IPS-NIHi11 (cell line): ENCODE measurements at places on chromosomes 6 and 20.

DNA sequence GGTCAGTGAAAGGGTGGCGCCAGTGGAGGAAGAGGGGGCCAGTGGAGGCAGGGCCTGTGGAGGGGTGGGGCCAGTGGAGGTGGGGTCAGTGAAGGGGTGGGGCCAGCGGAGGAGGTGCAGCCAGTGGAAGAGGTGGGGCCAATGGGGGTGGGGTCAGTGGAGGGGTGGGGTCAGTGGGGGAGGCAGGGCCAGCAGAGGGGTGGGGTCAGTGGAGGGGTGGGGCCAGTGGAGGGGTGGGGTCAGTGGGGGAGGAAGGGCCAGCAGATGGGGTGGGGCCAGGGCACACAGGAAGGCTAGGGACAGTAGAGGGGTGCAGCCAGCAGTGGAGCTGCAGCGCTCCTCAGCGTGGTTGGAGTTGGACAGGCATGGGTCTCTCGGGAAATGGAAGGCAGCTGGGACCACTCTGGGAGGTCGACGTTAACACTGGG lies 18.7 kb downstream of the ADRM1 start:
- peak; percentile 88 for DNase-seq

- peak; percentile 95 for DNase-seq
These were observed 105.5 kb upstream of the MYL9 start for GRCh38 chr20:36435592-36436541.

DNA sequence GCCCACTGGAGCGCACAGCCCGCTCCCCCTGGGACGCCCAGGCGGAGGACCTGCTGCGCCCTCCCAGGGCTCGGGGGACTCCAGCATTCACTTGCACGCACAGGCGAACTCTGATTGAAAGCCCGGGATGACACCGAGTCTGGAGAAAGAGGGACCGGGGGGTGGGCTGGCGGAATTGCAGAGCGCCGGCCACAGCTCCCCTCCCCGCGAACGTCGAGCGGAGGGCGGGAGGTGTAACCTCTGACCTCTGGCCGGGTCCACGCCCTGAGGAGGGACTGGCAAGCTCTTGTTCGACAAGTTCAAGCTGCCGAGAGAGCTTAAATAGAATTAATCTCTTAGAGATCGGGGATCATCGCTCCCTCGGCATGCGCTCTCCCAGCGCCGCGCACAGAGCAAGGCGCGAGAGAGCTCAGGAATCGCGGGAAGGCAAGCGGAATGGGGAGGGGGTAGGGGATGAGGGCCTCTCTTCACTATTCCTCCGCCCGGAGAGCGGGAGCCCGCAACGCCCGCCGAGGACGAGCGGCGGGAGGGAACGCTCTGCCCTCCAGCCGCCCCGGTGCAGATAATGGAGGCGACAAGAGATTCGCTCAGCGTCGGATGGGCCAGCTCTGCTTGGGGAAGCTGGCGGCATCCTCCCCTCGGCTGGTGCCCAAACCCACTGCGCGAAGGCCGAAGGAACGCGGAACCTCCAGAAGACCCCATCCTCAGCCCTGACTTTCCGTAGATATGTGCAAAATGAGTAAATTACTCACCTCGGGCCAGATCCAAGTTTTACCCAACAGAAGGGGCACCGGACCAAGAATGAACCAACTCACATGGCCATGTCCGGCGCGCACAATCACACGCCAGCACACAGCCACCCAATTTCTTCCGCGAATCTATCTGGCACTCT lies 761 bp upstream of the NR2E1 start:
- peak; percentile 57 for DNase-seq

GRCh38 chr20:11891077-11891775 lies 26.5 kb upstream of the BTBD3 start:
- DNase-seq: no peak

DNA sequence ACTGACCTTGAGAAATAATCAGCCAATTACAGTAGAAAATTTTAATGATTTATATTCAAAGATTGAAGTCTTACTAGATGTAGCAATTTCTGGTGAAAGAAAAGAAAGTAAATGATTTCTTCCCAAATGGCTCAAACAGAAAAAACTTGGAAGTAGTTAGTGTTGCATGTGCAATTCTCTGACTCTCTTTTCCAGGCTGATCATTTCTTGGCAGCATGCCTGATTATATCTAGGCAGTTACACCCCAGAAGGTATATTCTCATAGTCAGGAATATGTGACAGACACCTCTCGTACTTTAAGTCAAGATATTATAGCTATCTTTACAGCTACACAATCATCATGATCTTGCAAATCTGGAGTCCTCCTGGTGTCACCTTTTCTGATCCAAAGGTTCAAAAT lies 122.9 kb downstream of the PDE7B start:
- DNase-seq: no peak

- no peak for DNase-seq
These were observed 87.3 kb downstream of the KCNB1 start for GRCh38 chr20:49395183-49395582.

DNA sequence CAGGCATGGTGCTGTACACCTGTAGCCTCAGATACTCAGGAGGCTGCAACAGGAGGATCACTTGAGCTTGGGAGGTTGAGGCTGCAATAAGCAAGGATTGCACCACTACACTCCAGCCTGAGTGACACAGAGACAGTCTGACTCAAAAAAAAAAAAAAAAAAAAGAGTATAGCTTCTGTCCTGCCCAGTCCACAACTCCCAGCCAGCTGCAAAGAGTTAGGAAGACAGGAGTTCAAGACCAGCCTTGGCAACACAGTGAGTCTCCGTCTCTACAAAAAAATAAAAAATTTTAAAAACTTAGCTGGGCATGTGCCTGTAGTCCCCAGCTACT lies 28.3 kb upstream of the TLDC2 start:
- DNase-seq: no peak

- no peak for DNase-seq
These were observed 266.6 kb upstream of the BTBD3 start for GRCh38 chr20:11651138-11651537.

- DNase-seq: no peak
These were observed 1343.3 kb upstream of the GJE1 start for GRCh38 chr6:140789466-140789865.

- peak; percentile 19 for DNase-seq
These were observed 213.5 kb downstream of the RFPL4B start for GRCh38 chr6:112560651-112561050.

DNA sequence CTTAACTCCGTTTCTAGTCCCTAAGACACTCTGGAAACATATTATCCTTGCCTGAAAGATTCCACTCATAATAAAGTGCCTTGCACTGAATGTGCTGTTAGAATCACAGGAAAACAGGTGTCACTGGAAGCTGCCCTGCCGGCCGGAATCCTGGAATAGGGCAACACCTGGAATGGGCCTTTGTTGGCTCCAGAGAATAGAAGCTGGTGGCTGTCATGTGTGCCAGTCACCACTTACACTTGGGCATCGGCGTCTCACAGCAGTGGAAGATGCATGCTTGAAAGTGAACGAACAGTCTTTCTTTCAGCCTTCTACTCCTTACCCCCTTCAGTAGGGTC lies 90.8 kb upstream of the AFDN start:
- DNase-seq: no peak

GRCh38 chr6:108606250-108606690 lies 45.6 kb downstream of the FOXO3 start:
- no peak for DNase-seq

- DNase-seq: no peak
These were observed 27.9 kb upstream of the TBC1D7 start for GRCh38 chr6:13355999-13356785.

DNA sequence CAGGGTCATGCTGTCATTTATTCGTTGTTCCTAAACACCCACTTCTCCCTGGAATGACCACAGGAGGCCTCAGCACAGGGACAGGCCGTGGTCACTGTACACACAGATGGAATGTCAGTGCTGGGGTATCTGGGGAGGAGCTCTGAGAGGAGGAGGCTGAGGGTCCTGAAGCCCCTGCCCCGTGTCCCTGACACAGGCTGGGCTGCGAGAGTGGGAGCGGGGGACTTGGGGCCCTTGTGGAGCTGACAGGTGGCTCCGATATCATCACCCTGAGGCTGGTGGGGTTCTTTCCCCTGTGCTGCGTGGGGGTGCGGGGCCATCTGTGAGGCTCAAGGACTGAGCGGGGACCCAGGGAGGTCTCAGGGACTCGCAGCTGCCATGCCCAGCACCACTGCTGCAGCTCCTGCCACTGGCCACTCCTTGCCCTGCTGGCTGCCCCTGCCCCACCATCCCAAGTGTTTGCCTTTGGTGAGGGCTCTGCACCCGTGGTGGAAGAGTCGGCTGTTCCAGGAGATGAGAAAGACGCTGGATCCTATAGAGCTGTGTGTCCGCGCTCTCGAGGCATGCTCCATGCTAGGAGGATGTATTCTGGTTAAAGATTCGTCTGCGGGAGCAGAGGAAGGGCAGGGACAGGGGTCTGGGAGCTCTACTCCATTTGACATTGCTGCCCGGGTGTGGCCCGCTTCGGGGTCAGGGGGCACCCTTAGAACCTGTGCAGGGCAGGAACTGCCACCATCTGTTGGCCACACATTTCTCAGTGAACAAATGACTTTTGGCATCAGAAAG lies 18.9 kb downstream of the NPEPL1 start:
- no peak for DNase-seq

DNA sequence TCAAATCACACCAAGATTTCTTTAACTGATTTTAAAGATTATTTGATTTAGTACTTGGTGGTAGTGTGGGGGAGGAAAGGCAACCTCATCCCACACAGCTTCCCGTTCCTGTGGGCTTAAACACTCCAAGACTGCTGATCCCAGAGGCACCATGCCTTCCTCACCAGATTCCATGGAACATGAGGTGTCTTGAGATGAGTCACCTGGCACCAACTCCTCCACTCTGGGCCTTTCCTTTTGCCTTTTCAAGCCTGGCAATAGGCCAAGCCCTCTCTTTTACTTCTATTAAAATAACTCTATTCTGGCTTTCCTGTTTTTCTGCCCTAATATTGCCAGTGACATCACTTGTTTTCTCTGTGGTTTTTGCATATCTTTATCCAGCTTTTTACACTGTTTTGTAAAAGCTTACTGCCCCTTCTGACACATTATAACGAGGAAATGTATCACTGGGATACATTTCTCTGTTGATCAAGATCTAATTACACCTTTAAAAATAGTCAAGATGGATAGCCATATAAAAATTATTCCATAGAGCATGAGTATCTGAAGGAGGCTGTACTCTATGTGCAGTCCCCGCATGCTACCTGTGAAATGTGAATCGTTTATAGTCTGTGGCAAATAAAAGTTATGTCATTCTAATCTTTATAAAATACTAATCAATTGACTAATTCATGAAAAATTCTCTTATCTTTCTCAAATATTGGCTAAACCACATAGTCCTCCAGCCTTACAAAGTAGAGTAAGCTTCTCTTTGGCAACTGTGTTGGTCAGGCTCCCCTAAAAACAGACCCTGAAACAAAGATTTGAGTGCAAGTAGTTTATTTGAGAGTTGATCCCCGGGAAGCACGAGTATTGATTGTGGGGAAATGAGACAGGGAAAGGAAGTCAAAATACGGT lies 257.8 kb upstream of the KCNQ5 start:
- peak; percentile 13 for DNase-seq

DNA sequence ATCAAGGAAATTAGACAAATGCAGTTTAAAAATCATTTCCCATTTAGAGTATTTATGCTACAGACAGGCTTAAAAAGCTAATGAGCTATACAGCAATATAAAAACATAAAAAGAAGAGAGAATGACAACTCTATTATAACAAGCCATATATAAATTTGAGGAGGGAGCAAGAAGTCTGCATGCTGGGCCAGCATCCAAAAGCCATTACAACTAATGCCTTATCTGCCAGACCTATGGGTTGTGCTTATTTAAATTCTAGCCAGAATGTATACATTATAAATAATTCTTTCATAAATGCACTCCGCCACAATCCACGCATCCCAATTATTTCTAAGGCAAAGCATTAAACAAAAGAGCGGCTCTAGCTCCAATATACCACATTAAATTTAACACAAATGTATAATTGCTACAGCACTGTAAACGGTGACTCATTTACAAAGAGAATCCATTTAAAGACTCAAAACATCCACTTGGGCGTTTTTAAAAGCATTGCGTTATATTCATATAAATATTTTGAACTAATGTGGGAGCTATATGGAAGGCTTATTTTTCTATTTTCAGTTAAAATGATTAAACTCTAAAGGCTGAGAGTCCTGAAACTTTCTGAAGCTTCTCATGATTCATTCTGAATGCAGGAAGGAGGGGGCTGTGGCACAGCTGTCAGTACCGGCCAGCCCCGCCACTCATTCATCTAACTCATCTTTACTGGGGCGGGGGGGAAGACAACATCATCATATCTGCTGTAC lies 37.7 kb upstream of the RAB22A start:
- DNase-seq: no peak

GRCh38 chr6:145758113-145758512 lies 22.8 kb upstream of the EPM2A start:
- no peak for DNase-seq

GRCh38 chr6:169246445-169246844 lies 7.2 kb downstream of the THBS2 start:
- DNase-seq: no peak

DNA sequence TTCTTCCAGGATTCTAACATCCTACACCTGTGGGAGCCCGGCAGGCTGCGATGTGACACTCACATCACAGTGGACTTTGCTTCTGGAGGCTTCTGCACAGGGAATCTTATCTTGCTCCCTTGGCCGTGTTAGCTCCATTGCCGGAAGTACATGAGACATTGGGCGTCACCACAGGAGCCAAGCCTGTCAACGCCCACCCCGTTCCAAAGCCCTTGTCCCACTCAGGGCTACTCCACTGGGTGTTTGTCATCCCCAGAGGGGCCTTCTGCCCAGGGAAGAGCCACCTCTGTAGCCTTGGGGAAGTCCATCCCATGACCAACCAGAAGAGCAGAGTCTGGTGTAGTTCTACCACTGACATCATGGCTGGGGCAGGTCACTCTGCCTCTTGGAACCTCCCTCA lies 1.7 kb downstream of the RAB44 start:
- no peak for DNase-seq

DNA sequence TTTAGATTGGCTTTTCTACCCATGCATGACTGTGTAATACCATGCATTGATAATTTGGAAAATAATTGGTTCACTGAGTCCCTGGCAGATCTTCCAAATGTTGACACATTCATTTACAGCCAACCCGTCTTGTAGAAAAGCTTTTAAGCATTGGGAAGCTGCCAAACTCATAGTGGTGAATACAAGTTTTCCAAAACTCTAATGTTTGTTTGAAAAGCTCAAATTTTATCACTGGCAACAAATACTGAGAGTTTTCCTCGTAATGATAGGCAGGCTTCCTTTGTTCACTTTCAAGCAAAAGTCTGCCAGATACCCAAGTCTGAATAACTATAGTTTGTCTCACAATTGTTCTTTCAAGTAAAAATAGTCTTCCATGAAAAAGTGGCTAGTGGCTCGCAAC lies 143.0 kb downstream of the FIG4 start:
- DNase-seq: no peak

DNA sequence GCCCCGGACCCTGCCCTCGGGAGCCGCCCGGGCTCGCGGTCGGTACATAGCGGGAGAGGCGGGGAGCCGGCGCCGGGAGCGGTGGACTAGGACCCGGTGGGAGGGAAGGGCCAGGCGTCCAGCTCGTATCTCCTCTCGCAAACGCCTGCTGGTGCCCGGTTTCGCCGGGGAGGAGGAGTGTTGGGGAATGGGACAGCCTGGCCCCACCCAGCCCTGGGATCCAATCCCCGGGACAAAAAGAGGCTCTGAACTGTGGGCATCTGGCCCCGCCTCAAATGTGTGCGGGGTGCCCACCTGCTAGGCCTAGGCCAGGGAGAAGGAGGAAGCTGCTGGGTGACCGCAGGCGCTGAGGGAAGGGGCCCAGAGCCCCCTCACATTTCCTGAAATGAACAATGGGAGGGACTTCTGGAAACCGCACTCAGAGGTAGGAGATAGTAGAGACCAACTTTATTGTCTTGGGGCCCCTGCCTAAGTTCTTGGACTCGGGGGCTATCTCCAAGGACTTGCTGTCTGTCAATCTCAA lies at the start of gene KCNK17:
Gene KCNK17, minus strand, starts transcription at position 147 of the 523 bp plus-strand sequence. Its CDS starts 99 bp downstream, at position 48.
- peak; percentile 75 for DNase-seq

GRCh38 chr20:57960803-57961575 lies 251.2 kb upstream of the PMEPA1 start:
- no peak for DNase-seq
